Activated CD8-positive, alpha-beta memory T cell treated with anti-CD3 and anti-CD28 coated beads for 1 hour (primary cell): ENCODE measurements at places on chromosomes 4 and X.

- DNase-seq: no peak
Measured at GRCh38 chr4:123480706-123481418, 84.3 kb downstream of the SPRY1 start.

DNA sequence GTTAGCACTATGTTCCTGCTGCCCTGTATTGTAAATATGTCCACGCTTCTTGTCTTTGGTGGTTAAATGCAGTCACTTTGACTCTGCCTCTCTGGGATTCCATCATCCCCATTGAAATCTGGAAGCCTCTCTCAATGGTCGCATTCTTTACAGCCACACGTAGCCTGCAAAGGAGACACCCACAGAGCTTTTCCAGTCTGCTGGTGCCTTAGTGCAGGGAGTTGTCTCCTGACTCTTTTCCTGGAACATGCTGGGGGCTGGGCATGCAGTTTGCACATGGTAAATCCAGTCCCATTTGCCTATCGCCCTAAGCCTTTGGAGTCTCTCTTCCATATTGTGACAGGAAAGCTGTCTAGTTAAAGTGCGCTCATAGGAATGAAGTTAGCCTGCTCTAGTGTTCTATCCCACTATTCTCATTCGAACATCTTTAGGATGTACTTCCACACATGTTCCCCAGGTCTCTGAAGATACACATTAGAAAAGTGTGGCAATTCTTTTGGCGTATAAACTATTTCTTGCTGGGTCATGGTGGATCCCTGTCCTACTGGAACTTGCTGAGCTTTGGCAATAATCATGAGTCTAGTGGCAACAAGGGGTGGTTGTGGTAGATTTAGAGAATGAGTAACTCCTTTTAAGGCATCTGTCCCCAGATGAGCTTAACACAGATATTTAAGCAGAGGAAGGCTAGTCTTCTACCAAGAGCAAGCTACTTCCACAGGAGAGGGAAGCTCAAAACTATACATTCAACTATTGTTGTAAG, 33.7 kb downstream of the COQ2 start:
- no peak for DNase-seq

GRCh38 chr4:156029691-156030090, 76.0 kb upstream of the CTSO start:
- DNase-seq: no peak

DNA sequence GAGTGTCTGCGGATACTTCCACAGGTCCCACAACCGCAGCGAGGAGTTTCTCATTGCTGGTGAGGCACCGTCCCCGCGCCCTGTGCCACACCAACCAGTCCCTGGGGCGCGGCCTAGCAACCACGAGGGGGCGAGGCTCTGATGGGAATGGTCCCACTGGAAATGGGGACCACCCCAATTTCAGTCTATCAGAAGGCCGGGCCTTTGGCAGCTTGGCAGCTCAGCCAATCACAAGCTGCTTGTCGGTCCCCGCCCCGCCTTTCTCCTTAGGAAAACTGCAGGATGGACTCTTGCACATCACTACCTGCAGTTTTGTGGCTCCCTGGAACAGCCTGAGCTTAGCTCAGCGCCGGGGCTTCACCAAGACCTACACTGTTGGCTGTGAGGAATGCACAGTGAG, 3.0 kb downstream of the TIMP1 start:
- DNase-seq: no peak
